Stomach (tissue), 19 donors: ENCODE measurements at places on chromosomes 5 and 9. TPM values are rescaled to one million over a fixed set of nuclear protein-coding genes. Genes with fewer than 3 reads are reported as not detected.

Gene ADAMTS12
- 0.58 TPM for total RNA-seq

Gene PCDHA10
- 0.55 TPM for total RNA-seq

Gene CCIN
- total RNA-seq = not detected

- no peaks in the 10 kb centered on the region for H3K4me1 ChIP-seq
- no peaks in the 10 kb centered on the region for H3K36me3 ChIP-seq
- H3K4me3 ChIP-seq = no peak overlapping the region
- no peak overlapping the region for H3K27ac ChIP-seq
Observed at GRCh38 chr5:41122459-41122858, 51.3 kb upstream of the MROH2B start.

DNA sequence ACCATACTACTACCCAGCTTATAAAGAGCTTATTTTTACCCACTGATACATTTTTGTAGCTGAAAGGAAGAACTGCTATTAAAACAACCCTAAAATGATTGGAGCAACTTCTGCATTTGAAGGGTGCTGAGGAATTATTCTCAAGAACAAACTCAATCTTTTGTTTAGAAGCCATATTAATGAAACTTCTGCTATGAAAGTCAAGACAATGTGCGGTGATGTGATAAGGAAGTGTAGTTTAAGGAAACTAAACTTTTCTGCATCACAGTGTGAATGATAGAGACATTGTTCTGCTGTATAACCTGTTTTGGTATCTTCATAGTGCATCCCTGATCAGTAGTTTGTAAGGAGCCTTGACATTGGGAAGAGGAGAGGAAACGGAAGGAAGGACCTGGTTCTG lies 408.5 kb downstream of the TMEM38B start:
- H3K36me3 ChIP-seq = no peaks in the 10 kb centered on the region
- H3K27ac ChIP-seq = no peak overlapping the region
- no peak for DNase-seq
- H3K4me1 ChIP-seq = no peaks in the 10 kb centered on the region
- no peak overlapping the region for H3K4me3 ChIP-seq

GRCh38 chr5:116135344-116135743 lies 50.5 kb downstream of the COMMD10 start:
- H3K4me1 ChIP-seq = no peaks in the 10 kb centered on the region
- H3K27ac ChIP-seq = no peak overlapping the region
- peak; percentile 14 for DNase-seq
- H3K36me3 ChIP-seq = no peaks in the 10 kb centered on the region
- H3K4me3 ChIP-seq = no peak overlapping the region
- H3K27me3 ChIP-seq = no peaks in the 10 kb centered on the region

- no peaks in the 10 kb centered on the region for H3K27me3 ChIP-seq
- no peak overlapping the region for H3K4me3 ChIP-seq
- no peaks in the 10 kb centered on the region for H3K36me3 ChIP-seq
- DNase-seq = no peak
- no peak overlapping the region for H3K27ac ChIP-seq
Observed at GRCh38 chr5:103617090-103617489, 54.5 kb upstream of the NUDT12 start.

- DNase-seq = no peak
- no peak overlapping the region for H3K27ac ChIP-seq
- no peaks in the 10 kb centered on the region for H3K36me3 ChIP-seq
- H3K4me1 ChIP-seq = no peaks in the 10 kb centered on the region
- no peaks in the 10 kb centered on the region for H3K27me3 ChIP-seq
Observed at GRCh38 chr9:100227636-100228035, 125.1 kb downstream of the TEX10 start.

DNA sequence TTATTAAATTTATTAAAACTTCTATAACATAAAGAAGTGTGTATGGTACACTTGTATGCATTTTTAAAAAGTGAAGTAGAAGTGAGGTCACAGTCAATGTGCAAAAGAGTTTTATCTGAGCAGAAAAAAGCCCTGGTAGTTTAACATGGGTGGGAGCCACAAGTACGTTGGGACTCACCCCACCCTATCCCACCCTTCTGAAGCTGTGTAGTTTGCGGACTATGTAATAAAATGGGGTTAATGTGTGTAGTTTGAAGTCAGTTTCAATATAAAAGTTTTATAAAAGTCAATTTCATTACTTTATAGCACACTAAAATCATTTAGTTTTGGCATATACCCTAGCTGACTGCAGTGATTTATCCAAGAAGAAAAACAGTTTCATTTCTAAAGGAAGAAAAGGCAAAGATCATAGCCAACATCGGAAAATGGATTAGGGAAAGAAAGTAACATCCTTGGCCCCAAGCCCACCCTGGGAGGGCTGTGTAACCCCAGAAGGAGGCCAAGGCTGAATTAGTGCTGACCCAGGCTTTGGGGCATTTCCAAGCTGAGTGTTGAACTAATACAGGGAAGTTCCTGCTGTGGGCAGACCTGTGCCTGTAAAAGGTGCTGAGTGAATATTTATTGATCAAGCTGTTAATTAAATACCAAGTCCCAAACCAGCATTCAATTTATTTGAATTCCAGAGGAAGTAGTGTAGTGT lies 398.6 kb upstream of the ADAMTSL1 start:
- H3K4me3 ChIP-seq = no peak overlapping the region
- H3K27ac ChIP-seq = no peak overlapping the region
- H3K4me1 ChIP-seq = no peaks in the 10 kb centered on the region
- H3K27me3 ChIP-seq = no peaks in the 10 kb centered on the region

- H3K36me3 ChIP-seq = no peaks in the 10 kb centered on the region
- no peak overlapping the region for H3K27ac ChIP-seq
- H3K4me3 ChIP-seq = no peak overlapping the region
Observed at GRCh38 chr5:135467871-135468485, 15.8 kb upstream of the TIFAB start.
